ENCODE measurements at places on chromosomes 3 and 15. TPM values are rescaled to one million over a fixed set of nuclear protein-coding genes. Genes with fewer than 3 reads are reported as not detected.

DNA sequence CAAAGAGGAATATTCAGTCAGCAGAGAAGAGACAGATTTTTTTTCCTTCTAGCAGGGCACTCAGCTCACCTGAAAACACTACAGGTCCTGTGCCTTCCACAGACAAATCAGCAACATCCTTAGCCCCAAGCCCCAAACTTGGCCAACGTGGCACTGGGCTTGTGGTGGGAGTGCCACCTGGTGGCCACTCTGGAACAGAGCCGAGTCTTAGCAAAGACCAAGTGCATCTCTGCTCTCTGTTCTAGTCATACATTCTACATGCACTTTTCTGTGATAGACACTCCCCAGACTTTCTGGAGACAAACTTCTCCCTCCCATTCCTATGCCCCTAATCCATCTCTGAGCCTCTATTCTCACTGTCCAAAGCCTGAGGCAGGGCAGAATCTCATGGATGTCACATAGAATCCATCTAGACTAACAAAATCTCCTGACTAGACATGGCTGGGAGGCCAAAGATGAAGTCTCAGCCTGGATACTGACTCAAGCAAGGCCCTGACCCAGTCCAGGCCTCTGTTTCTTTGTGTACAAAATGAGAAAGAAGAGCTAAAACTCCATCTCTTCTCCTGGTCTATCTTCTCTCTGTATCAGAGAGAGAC is 5.1 kb upstream of the SEMA7A start:
- no peak for DNase-seq

- DNase-seq, result no peak
These were observed 990.4 kb upstream of the CADM2 start for GRCh38 chr3:83968356-83968755.

DNA sequence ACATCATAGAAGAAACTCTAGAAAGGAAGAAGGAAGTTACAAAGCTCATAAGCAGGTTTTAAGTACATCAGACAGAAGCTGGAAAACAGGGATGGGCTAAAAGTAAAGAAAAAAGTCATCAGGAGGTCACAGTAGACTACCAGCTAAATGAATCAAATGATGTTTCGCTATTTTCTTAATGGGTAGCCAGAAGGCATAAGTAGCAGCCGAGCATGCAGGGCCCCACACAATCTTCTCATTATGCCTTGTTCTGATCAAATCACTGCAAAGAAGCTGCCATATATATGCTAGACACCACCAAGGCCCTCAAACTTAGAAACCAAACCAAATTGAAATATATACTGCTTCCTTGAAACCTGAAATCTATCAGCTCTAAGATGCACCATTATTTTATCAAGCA is 349.1 kb downstream of the ULK4 start:
- no peak for DNase-seq

- no peak for DNase-seq
These were observed 12.1 kb upstream of the RYR3 start for GRCh38 chr15:33298631-33299030.

GRCh38 chr3:12658593-12659058 is 5.3 kb downstream of the RAF1 start:
- peak; percentile 96 for DNase-seq

GRCh38 chr3:171772427-171773056 is 37.7 kb downstream of the PLD1 start:
- DNase-seq, result no peak

DNA sequence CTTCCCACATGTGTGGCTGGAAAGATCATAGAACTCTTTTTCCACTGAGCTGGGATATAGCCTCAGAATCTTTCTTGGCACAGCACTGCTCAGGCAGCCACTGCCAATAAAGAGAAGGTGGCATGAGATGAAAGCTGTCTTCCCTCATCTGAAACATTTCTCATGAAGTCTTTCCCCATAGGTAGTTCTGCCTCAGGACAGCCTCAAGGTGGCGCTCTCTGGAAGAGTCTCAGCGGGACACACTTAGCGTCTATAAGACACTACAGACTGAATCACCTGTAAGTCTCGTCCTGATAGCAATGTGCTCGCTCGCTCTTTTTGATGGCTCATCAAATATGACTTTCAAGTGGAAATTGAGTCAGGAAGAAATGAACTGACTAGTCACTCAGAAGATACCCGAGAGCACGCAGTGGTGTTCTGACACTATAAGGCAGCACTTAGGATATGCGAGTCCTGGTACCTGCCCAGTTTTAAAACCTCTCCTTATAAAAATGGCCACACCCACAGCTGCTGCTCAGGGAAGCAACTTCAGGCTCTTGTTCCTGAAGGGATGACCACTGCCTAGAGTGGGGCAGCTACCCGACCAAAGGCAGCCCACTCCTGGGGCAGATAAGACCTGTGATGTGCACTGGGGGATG is 269.5 kb downstream of the SUCLG2 start:
- DNase-seq, result no peak

DNA sequence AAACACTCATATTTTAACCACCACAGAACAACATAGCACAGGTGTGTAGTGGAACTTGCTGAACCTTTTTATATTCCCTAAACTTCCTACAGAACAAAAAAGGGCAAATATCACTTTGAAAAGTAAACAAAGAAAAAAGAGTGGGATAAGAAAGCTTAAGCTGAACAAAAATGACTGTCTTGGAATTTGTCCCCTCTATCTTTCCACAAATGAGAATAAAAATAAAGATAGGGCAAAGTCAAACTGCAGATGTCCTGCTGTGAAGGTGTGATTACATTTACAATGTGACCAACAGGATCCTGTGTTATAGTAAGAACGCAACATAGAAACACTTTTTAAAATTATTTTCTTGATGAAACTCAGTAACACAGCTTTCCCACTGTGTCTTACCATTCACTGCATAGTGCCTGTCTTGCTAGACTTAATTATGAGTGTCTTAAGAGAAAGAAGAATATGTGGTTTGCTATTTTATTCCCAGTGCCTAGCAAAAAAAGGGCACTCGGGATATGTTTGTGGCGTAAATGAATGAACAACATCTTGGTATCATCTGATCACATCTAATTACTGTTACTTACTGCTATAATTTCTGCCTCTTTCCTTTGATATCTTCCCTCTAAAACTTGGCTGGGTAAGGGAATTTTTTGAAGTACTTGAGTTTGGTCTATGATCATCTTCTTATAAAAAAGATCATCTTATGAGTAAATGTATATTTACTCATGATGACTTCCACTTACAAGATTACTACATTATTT is 67.5 kb downstream of the DENND4A start:
- no peak for DNase-seq

GRCh38 chr3:64694114-64694513 is 6.3 kb upstream of the ADAMTS9 start:
- no peak for DNase-seq

GRCh38 chr15:49038382-49038781 is 7.9 kb downstream of the SECISBP2L start:
- no peak for DNase-seq

GRCh38 chr3:6862041-6862879 is 1.3 kb downstream of the GRM7 start:
- DNase-seq, result no peak

DNA sequence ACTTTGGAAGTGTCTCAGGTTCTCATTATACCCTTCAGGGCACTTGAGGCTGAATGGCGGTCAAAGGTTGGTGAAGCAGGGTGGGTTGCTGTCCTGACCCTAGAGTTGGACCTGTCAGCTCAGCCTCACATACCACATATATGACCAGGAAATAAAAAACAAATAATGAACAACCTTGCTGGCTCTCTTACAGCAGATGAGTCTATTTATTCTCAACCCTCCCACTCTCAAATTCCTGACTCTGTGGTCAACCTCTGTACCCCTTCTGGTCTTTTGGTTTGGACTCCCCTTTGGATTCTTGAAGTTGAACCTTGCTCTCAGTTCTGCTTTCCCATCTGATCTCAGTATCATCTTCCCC is 16.9 kb downstream of the PPP2R3A start:
- DNase-seq, result no peak

DNA sequence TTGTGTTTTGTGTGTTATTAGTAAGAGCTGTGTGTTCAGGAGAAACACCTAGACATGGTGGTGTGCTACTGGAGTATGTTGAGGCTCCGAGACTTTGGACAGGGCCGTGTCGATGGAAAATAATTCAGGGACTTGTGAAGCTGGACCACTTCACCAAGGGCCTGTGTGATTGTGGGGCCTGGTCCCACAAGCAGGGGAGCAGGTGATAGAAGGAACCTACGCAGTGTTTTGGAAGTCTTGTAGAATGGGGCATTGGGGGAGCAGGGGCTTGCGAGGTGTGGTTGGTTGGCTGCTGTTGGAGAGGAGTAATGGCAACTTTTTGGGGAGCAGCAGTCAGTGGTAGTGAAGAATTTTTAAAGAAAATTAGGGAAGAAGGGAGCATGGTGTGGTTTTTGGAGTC is 48.7 kb downstream of the TRIM71 start:
- no peak for DNase-seq

DNA sequence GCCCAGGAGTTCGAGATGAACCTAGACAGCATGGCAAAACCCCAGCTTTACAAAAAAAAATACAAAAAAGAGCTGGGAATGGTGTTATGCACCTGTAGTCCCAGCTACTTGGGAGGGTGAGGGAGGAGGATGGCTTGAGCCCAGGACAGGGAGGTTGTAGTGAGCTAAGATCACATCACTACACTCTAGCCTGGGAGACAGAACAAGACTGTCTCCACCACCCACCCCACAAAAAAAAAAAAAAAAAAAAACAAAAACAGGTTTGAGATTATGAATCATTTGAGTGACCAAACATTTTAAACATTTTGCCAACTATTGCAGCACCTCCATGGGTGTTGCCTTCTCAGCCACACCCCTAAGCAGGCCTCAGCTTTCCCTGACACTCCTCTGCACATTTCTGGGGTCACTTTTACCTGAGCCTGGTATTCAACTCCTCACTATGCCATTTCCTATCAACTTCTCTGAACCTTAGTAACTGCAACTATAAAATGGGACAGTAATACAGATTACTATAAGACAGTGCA is 41.8 kb downstream of the IL5RA start:
- no peak for DNase-seq

DNA sequence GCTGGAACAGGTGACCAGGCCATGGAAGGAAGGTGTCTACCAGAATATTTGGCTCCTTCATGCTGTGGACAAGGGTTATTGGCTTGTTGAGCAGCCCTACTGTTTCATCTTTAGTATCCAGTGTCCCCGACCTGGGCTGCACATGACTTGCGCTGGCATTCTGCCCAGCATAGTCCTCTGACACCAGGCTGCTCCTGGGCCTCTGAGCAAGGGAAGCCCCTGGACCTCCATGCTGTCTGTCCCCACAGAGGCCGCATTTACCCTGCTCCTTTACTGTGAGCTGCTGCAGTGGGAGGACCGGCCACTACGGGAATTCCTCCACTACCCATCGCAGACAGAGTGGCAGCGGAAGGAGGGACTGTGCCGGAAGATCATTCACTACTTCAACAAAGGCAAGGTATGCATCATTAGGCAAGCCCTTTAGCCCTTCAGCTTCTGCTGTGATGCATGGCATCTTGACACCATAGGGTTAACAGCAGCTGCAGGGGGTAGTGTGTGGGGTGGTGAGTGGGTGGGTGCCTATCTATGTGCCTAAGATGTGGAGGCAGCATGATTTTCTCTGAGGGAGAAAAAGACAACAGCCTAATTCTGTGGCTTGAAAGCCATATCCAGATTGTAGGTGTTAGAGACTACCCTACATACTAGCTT is 44.0 kb upstream of the MANF start:
- no peak for DNase-seq

GRCh38 chr3:23869977-23870662 is 46.7 kb downstream of the NKIRAS1 start:
- no peak for DNase-seq

OXSR1 gene
- polyA plus RNA-seq, result 43.6 TPM

ZBTB47 gene
- 19.2 TPM for polyA plus RNA-seq

HRH1 gene
- 6.1 TPM for polyA plus RNA-seq

SLC24A5 gene
- not detected for polyA plus RNA-seq

SI gene
- polyA plus RNA-seq, result not detected

CSNK1G1 gene
- 14.1 TPM for polyA plus RNA-seq
